ENCODE measurements at places on chromosomes 5 and 9.

DNA sequence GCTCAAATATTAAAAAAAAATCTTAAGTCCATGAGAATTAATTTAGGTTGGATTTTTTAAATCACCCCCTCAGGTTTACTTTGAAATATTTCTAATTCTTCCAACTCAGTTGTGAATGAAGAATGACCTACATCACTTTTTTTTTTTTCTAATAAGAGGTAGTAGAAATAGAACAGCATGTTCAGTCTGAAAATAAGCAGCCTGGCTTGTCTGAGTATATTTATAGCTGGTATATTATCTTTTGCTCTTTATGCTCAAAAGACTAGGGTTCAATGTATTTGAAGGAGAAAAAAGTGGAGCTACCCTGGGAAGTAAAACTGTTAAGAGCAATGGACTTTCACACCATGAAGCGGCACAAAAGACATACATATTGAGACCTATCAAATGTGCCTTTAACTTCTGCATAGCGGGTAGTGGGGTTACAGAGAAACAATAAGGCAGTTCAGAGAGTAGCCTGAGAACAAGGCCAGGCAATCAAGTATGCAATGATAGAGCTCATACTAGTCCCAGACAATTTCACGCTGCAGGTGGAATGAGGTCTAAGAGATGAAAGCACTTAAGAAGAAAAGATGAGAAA, 175.4 kb upstream of the CDH12 start:
- no peak for DNase-seq
- no peaks in the 10 kb centered on the region for H3K27me3 ChIP-seq
- no peaks in the 10 kb centered on the region for H3K36me3 ChIP-seq
- no peak overlapping the region for H3K4me3 ChIP-seq

DNA sequence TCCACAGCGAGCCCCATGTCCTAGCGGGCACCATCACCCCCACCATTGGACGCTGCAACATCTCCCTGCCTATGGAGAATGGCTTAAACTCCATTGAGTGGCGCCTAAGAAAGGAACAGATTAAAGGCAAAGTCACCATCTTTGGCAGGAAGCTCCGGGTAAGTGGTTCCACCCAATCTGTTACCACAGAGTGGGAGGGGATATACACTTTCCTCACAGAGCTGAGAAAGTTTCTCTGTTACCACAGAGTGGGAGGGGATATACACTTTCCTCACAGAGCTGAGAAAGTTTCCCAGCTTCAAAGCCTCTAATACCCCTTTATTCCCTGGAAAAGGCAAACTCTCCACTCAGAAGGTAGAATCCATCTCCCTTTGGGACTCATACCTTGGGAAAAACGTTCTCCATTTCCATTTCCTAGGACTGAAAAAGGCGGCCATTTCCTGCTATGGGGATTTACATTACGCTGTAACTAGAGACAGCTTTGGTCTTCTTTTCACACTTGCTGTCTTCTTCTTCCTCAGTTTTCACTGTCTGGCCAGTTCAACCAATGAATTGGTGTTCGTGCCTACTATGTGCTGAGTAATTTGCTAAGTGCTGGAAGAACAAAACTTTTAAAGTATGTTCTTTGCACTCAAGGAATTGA, 63.4 kb upstream of the WWC1 start:
- DNase-seq: peak; percentile 23
- H3K27ac ChIP-seq: no peak overlapping the region
- no peaks in the 10 kb centered on the region for H3K4me1 ChIP-seq
- H3K36me3 ChIP-seq: no peaks in the 10 kb centered on the region

DNA sequence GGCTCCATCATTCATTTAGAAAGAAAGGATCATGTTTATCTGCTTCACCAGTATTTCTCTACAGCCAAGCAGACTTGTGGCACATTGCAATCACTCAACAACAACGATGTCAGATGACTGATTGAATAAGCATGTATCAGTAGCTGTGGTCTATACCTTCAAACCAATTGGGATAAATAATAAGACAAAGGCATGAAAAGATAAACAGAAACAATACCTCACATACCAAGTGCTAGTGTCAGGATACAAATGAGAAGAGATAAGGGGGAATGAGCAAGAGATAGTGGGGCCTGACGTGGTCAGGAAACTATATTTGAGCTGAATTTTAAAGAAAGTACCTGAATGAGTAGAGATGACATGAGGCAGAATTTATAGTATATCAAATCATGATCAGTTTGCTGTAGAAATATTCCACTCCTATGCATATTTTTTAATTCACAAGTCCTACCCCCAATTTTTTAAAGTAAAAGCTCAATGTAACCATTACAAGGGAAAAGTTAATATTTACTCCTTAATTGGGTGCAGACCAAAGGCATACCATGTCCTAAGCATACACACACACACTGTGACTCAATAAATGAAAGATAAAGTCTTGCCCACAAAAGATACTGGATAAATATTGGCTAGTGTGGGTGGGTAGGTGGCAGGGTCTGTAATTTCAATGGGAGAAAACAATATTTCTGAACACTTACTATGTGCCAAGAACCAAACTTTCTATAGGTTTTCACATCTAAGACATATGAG, 284.5 kb downstream of the SPOCK1 start:
- H3K4me3 ChIP-seq: no peak overlapping the region
- no peaks in the 10 kb centered on the region for H3K4me1 ChIP-seq
- peaks cover 1% of the 10 kb centered on the region for H3K27me3 ChIP-seq
- DNase-seq: no peak

- no peak overlapping the region for H3K27ac ChIP-seq
- no peaks in the 10 kb centered on the region for H3K4me1 ChIP-seq
- no peaks in the 10 kb centered on the region for H3K27me3 ChIP-seq
Measured at GRCh38 chr5:35056686-35057085, 8.9 kb upstream of the AGXT2 start.

DNA sequence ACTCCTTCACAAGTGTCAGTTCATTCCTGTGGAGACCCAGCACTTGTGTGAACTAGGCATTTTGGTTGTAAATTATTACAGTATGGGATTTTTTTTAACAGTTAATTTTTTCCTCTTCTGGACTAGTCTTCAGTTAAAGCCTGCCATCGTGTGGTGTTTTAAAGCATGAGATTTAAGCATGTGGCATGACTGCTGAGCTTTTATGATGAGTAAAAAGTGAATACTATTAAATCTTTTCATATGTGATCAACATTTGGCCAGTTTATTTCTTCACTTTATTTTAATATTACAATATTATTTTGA, 25.0 kb downstream of the LMNB1 start:
- peaks cover 34% of the 10 kb centered on the region for H3K36me3 ChIP-seq
- H3K4me1 ChIP-seq: peaks cover 29% of the 10 kb centered on the region
- H3K27me3 ChIP-seq: no peaks in the 10 kb centered on the region
- no peak overlapping the region for H3K27ac ChIP-seq
- no peak overlapping the region for H3K4me3 ChIP-seq

DNA sequence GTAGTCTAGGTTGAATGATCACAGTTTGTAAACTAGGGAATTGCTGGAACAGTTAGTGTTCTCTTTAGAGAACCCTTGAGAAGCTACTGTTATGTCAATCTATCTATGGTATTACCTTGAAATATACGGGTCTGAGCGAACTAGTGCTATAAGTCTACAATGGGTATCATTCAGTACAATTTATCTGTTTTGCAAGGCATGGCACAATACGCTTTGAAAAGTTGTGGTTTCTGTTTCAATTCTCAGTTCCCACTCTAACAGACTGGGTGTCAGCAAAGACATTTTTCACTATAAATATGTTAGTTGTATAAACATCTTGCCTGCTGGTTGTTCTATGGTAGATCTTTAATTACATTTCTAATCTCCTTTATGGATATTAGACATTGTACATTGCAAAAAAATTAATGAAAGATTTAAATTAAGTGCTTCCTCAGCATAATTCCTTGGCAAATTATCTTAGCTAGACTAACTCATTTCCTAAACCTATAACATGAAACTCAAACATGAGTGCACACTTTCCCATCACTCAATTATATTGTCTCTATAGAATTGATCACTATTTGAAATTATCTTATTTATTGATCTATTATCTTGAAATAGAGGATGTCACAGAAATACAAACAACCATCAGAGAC, 24.9 kb upstream of the SLCO6A1 start:
- no peak overlapping the region for H3K27ac ChIP-seq
- H3K4me3 ChIP-seq: no peak overlapping the region
- H3K27me3 ChIP-seq: no peaks in the 10 kb centered on the region
- DNase-seq: no peak

GRCh38 chr5:147336876-147337275, 102.0 kb downstream of the STK32A start:
- H3K4me1 ChIP-seq: no peaks in the 10 kb centered on the region
- no peak for DNase-seq
- no peak overlapping the region for H3K4me3 ChIP-seq
- no peaks in the 10 kb centered on the region for H3K27me3 ChIP-seq
- no peaks in the 10 kb centered on the region for H3K36me3 ChIP-seq

DNA sequence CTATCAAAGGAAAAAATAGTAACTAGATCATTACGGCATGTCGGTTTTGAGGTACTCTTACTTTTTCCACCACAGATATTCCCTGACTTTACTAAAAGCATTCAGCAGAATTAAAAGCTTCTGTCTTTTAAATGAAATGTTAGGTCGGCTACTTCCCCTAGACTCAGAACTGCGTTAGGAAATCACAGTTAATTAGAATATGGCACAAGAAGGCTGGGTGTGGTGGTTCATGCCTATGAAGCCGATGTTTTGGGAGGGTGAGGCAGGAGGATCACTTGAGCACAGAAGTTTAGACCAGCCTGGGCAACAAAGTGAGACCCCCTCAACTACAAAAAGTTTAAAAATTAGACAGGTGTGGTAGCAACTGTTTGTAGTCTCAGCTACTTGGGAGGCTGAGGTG, 24.4 kb downstream of the CEMIP2 start:
- no peaks in the 10 kb centered on the region for H3K27me3 ChIP-seq
- H3K36me3 ChIP-seq: peaks cover 7% of the 10 kb centered on the region
- H3K4me1 ChIP-seq: peaks cover 21% of the 10 kb centered on the region
- no peak overlapping the region for H3K4me3 ChIP-seq
- DNase-seq: no peak

- peak; percentile 65 for DNase-seq
- no peaks in the 10 kb centered on the region for H3K4me1 ChIP-seq
- no peak overlapping the region for H3K4me3 ChIP-seq
- H3K27ac ChIP-seq: no peak overlapping the region
Measured at GRCh38 chr5:127925916-127926315, 157.7 kb upstream of the SLC12A2 start.

GRCh38 chr5:33794550-33795181, 97.1 kb downstream of the ADAMTS12 start:
- no peak overlapping the region for H3K27ac ChIP-seq
- no peaks in the 10 kb centered on the region for H3K36me3 ChIP-seq
- H3K4me1 ChIP-seq: no peaks in the 10 kb centered on the region

DNA sequence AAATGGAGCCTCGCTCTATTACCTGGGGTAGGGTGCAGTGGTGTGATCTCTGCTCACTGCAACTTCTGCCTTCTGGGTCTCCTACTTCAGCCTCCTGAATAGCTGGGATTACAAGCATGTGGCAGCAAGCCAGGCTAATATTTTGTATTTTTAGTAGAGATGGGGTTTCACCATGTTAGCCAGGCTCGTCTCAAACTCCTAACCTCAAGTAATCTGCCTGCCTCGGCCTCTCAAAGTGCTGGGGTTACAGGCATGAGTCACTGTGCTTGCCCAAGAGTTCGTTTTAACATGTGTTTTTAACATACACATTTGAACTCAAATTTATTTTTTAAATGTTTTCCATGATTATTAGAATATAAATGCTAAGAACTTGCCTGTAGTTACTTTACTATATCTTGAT, 34.2 kb downstream of the MARCHF6 start:
- no peaks in the 10 kb centered on the region for H3K4me1 ChIP-seq
- no peak overlapping the region for H3K4me3 ChIP-seq
- peaks cover 27% of the 10 kb centered on the region for H3K36me3 ChIP-seq
- no peaks in the 10 kb centered on the region for H3K27me3 ChIP-seq
- H3K27ac ChIP-seq: no peak overlapping the region

- H3K36me3 ChIP-seq: no peaks in the 10 kb centered on the region
- no peak overlapping the region for H3K27ac ChIP-seq
- DNase-seq: no peak
- no peak overlapping the region for H3K4me3 ChIP-seq
Measured at GRCh38 chr5:174376056-174376455, 330.6 kb downstream of the NSG2 start.

DNA sequence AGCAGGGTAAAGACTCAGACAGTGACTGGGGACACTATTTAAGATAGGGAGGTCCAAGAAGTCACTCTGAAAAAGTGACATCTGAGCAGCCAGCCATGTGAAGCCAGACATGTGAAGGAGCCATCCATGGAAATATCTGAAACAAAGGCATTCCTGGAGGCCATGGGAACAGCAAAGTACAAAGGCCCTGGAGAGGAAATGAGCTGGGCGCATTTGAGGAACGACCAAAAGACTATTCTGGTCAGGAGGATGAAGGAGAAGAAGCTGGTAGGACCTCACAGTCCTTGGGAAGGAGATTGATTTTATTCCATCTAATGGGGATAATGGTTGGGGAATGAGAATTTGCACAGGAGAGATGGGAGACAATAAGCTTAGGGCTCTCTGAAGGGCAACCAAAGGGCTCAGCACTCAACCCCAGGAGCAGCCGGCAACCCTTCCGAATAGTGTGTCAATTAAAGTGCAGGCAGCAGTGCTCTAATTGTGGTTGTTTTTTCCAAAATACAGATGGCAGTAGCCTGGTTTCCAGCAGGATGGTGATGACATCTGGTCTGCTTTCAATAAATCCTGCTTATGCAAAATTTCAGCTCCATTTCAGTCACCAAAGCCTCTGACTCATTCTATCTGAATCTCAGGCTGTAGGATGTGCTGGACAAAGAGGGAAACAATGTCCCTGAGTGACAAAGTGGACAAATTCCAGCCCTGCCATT, 26.7 kb downstream of the FOXI1 start:
- no peaks in the 10 kb centered on the region for H3K4me1 ChIP-seq
- no peaks in the 10 kb centered on the region for H3K27me3 ChIP-seq
- H3K36me3 ChIP-seq: no peaks in the 10 kb centered on the region
- no peak for DNase-seq
- H3K4me3 ChIP-seq: no peak overlapping the region

DNA sequence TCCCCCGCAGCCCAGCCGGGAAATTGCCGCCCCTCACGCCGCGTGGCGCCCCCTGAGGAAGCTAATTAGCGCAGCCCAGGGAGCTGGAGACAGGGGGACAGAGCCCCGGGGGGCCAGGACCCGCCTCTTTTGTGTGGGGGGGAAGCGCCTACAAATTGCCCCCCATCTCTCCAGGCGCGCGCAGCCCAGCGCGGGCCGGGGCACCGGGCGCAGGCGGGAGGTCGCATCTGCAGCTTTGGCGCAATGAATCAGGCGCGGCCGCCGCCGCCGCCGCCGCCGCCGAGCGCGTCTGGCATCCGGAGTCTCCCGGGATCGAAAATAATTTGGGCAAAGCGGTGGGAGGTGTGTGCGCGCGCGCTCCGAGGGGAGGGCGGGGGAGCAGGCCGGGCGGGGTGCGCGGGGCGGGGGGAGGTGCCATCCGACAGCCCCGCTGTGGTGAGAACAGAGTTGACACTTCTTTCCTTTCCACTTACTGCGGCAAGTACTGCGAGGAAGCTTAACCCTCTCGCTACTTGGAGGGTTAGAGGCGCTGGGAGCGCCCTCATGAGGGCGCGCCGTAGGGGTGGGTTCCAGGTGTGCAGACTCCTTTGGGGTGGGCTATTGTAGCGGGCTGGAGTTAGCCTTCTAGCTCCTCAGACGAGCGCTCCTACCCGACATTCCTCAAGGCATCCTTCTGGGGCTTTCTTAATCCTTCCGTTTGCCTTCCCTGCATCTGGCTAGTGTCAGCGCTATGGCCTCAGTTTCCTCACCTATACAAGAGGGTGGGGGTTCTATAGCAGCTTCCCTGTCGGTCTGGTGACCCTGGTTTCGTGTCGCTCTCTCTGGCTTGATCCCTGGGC, 63.1 kb downstream of the CXXC5 start:
- peak; percentile 79 for DNase-seq
- H3K4me1 ChIP-seq: peaks cover 31% of the 10 kb centered on the region
- H3K4me3 ChIP-seq: peak overlapping the region; percentile 32
- no peaks in the 10 kb centered on the region for H3K36me3 ChIP-seq
- H3K27me3 ChIP-seq: no peaks in the 10 kb centered on the region
